ENCODE measurements at places on chromosomes 11 and 22.

- no peaks in the 10 kb centered on the region for H3K36me3 ChIP-seq
- DNase-seq, result peak; percentile 8
- H3K27me3 ChIP-seq, result peaks cover 15% of the 10 kb centered on the region
- no peaks in the 10 kb centered on the region for H3K4me1 ChIP-seq
- H3K27ac ChIP-seq, result no peak overlapping the region
These were observed 53.2 kb upstream of the SHANK2 start for GRCh38 chr11:71305451-71306125.

DNA sequence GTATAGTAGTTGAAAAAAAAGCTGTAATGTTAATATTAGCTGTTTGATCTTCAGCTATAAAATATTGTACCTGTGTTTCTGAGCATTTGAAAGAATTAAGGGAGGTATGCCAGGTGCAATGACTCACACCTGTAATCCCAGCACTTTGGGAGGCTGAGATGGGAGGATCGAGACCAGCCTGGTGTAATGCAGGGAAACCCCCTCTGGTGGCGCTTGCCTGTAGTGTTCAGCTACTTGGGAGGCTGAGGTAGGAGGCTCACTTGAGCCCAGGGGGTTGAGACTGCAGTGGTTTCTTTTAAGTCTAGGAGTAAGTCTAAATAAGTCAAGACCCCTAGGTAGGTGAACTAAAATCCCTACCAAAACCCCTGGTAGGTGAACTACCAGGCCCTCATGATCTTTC is 37.1 kb downstream of the TAF1D start:
- H3K4me1 ChIP-seq, result peaks cover 1% of the 10 kb centered on the region
- H3K27ac ChIP-seq, result no peak overlapping the region
- no peaks in the 10 kb centered on the region for H3K27me3 ChIP-seq
- H3K4me3 ChIP-seq, result no peak overlapping the region
- H3K36me3 ChIP-seq, result peaks cover 95% of the 10 kb centered on the region

DNA sequence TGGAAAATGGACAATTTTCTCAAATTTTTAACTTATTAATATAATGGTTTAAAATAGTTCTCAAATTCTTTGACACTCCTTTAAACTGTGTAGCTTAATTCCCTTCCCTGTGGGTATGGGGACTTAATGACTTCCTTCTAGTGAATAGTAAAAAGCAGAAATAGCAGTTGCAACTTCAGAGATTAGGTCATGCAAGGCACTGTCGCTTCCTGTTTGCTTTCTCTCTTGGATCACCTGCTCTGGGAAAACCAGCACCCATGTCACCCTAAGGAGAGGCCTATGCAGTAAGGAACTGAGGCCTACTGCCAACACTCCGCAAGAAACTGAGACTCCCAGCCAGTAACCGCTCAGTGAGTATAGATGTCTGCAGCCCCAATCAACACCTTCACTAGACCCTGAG is 5.5 kb upstream of the PANX3 start:
- H3K36me3 ChIP-seq, result no peaks in the 10 kb centered on the region
- no peak overlapping the region for H3K4me3 ChIP-seq
- no peak for DNase-seq
- no peak overlapping the region for H3K27ac ChIP-seq
- H3K4me1 ChIP-seq, result no peaks in the 10 kb centered on the region
- peaks cover 16% of the 10 kb centered on the region for H3K27me3 ChIP-seq

GRCh38 chr11:115409691-115410220 is 94.5 kb downstream of the CADM1 start:
- no peak overlapping the region for H3K27ac ChIP-seq
- no peaks in the 10 kb centered on the region for H3K36me3 ChIP-seq
- no peak overlapping the region for H3K4me3 ChIP-seq
- H3K27me3 ChIP-seq, result no peaks in the 10 kb centered on the region
- no peak for DNase-seq
- H3K4me1 ChIP-seq, result no peaks in the 10 kb centered on the region

- peaks cover 10% of the 10 kb centered on the region for H3K27me3 ChIP-seq
- no peak for DNase-seq
- H3K36me3 ChIP-seq, result no peaks in the 10 kb centered on the region
- no peaks in the 10 kb centered on the region for H3K4me1 ChIP-seq
- H3K4me3 ChIP-seq, result no peak overlapping the region
- H3K27ac ChIP-seq, result no peak overlapping the region
These were observed 244.3 kb upstream of the SORL1-AS1 start for GRCh38 chr11:121696931-121697670.

- DNase-seq, result no peak
- no peaks in the 10 kb centered on the region for H3K27me3 ChIP-seq
- peaks cover 42% of the 10 kb centered on the region for H3K4me1 ChIP-seq
- no peak overlapping the region for H3K4me3 ChIP-seq
These were observed 4.1 kb downstream of the C11orf21 start for GRCh38 chr11:2297623-2298030.

DNA sequence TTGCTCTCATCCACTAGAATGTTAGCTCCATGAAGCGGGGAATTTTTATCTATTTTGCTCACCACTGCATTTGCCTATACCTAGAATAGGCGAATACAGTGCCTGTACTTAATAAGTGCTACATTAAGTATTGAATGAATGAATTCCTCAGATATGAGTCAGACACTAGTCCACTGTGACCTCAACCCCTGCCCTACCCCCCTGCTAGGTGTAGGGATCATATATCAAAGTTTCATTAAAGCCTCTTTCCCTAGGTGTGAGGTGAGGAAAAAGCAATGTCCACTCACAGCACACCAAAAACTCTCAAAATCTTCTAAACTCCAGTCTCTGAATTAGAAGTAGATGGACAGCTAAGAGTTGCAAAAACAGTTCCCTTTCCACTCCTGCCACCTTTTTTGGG is 9.8 kb upstream of the PSMA1 start:
- H3K4me3 ChIP-seq, result no peak overlapping the region
- no peaks in the 10 kb centered on the region for H3K4me1 ChIP-seq
- H3K36me3 ChIP-seq, result no peaks in the 10 kb centered on the region
- H3K27me3 ChIP-seq, result no peaks in the 10 kb centered on the region

GRCh38 chr22:26995235-26995634 is 337.8 kb downstream of the MIAT start:
- H3K36me3 ChIP-seq, result no peaks in the 10 kb centered on the region
- no peaks in the 10 kb centered on the region for H3K27me3 ChIP-seq
- no peaks in the 10 kb centered on the region for H3K4me1 ChIP-seq
- H3K4me3 ChIP-seq, result no peak overlapping the region

- H3K27ac ChIP-seq, result no peak overlapping the region
- no peak for DNase-seq
- no peaks in the 10 kb centered on the region for H3K4me1 ChIP-seq
- no peaks in the 10 kb centered on the region for H3K27me3 ChIP-seq
These were observed 731.0 kb upstream of the CNTN5 start for GRCh38 chr11:98289617-98290263.

DNA sequence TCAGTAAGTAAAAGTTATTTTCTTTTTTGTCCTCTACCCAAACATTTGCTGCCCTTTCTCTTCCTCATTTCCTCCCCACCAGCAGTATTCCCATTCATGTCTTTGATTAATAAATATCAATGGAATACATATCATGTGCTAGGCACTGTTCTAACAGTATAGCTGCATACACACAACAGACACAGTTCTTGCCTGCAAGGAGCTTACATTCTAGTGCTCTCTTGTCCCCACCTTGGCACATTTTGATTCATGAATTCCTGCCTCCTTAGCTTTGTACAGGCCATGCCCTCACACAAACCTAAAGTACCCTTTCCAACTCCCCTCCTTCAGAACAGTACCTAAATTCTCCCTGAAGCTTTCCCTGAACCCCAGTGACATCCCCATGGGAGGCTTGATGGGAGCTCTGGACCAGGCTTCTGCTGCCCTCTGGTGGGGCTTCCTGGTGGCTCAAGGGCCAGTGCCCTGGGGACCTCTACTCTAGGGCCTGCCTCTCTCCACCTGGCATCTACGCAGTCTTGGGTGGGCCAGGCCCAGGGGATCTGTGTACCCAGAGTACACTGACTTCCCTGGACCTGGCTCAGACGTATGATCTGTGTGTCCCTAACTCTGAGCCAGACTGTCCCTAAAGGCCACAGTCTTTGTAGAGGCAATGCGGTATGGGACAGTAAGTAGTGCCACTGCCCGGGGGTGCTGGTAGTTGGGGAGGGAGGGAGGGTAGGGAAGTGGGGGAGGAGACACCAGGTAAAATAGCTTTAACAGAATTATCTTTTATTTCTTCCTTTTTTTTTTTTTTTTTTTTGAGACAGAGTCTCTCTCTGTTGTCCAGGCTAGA is 14.1 kb downstream of the RPS13 start:
- peak; percentile 76 for DNase-seq
- H3K4me1 ChIP-seq, result no peaks in the 10 kb centered on the region
- no peak overlapping the region for H3K27ac ChIP-seq
- no peaks in the 10 kb centered on the region for H3K27me3 ChIP-seq
- no peaks in the 10 kb centered on the region for H3K36me3 ChIP-seq

DNA sequence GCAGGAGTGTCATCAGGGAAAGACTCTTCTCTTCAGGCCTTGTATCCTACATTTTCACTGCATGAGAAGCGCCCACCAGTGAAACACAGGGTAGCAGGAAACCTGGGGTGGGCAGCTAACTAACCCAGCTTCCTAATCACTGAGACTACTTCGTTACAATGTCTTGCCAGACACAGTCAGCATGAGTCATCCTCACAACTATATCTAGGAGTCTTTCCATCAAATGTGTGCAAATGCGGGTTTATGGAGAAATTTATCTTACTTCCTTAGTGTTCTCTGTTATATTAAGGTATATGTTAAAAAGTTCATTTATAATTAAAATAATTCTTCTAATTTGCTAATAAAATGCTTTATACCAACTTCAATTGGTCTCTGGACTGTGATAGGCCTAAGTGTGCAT is 79.9 kb upstream of the RAB1B start:
- H3K4me1 ChIP-seq, result peaks cover 55% of the 10 kb centered on the region
- peak overlapping the region; percentile 50 for H3K27ac ChIP-seq

DNA sequence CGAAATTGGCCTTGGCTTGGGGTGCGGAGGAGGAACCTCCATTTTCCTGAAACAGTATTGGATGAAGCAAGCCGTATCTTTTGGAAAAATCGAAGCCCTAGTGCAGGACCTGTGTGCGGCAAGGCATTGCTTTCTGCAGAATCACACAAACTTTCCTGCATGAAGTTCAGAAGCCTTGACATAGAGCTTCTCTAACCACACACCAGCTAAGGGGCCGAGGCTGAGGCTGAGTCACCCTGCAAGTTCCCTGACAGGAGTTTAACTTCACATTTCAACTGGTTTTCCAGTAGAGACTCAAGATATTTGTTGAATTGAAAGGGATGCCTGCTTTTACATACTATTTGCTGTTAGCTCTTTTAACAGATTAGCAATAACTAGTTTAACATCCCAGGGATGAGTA is 67.8 kb downstream of the TCF20 start:
- peaks cover 62% of the 10 kb centered on the region for H3K4me1 ChIP-seq
- H3K36me3 ChIP-seq, result peaks cover 62% of the 10 kb centered on the region
- H3K27ac ChIP-seq, result peak overlapping the region; percentile 81

- no peak overlapping the region for H3K4me3 ChIP-seq
- DNase-seq, result peak; percentile 39
- H3K27me3 ChIP-seq, result no peaks in the 10 kb centered on the region
- H3K4me1 ChIP-seq, result peaks cover 31% of the 10 kb centered on the region
These were observed 33.1 kb upstream of the SMPD1 start for GRCh38 chr11:6357222-6357621.

DNA sequence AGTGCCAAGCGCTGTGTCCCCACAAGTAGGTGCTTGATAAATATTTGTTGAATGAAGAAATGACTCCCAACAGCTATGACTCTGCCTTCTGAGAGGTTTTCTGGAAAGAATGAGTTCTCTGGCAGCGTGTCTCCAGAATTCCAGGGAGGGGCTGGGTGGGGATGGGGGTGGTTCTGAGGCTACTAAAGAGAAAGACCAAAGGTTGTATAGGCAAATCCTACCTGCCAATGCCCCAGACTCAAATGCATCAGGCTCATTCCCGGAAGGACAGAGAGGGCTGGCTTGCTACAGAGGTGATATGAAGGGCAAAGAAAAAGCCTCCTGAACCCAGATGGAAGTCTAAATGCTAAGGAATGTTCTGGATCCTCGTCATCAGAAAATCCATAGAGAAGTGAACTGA is 1.9 kb downstream of the DUSP18 start:
- peaks cover 22% of the 10 kb centered on the region for H3K4me1 ChIP-seq
- H3K27me3 ChIP-seq, result peaks cover 4% of the 10 kb centered on the region
- H3K27ac ChIP-seq, result no peak overlapping the region
- no peak for DNase-seq
- H3K4me3 ChIP-seq, result peak overlapping the region; percentile 38

GRCh38 chr11:115471367-115471766 is 32.8 kb downstream of the CADM1 start:
- no peak overlapping the region for H3K27ac ChIP-seq
- no peaks in the 10 kb centered on the region for H3K4me1 ChIP-seq
- no peaks in the 10 kb centered on the region for H3K27me3 ChIP-seq
- DNase-seq, result no peak
- H3K4me3 ChIP-seq, result no peak overlapping the region
- H3K36me3 ChIP-seq, result no peaks in the 10 kb centered on the region

DNA sequence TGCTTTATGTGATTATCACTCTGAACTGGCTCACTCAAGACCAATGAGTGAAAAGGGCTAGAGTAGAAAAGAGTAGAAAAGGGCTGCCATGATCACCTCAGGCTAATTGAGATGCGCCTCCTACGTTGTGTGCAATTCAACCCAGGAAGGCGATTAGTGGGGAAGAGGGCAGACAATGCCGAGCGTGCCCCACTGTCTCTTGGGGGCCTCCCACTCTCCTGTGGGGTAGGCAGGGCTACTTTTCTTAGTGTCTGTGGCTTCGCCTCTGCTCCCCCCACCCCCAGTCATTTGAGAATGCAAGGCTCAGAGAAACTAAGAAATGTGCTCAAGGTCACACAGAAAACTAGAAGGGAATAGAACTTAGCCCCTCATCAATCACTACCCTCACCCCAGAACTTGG is 57.7 kb upstream of the RASD2 start:
- no peaks in the 10 kb centered on the region for H3K36me3 ChIP-seq
- peaks cover 3% of the 10 kb centered on the region for H3K4me1 ChIP-seq
- H3K27me3 ChIP-seq, result peaks cover 61% of the 10 kb centered on the region
- no peak for DNase-seq

DNA sequence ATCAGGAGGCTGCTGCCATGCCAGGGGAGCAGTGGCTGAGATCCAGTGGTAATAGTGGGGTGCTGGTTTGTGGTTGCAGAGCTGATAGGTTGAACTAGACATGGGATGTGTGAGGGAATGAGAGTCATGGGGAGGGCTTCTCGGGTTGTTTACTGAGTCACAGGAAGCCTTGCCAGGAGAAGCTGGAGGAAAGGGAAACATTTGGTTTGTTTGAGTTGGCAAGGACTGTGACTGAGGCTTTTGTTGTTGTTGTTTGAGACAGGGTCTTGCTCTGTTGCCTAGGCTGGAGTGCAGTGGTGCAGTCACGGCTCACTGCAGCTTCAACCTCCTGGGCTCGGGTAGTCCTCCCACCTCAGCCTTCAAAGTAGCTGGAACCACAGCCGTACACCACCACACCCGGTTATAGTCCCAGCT is 49.3 kb downstream of the CABIN1 start:
- H3K27ac ChIP-seq, result peak overlapping the region; percentile 35
- peaks cover 93% of the 10 kb centered on the region for H3K36me3 ChIP-seq
- no peaks in the 10 kb centered on the region for H3K27me3 ChIP-seq
- H3K4me1 ChIP-seq, result peaks cover 4% of the 10 kb centered on the region

- no peak for DNase-seq
- H3K36me3 ChIP-seq, result no peaks in the 10 kb centered on the region
- no peaks in the 10 kb centered on the region for H3K27me3 ChIP-seq
- H3K4me1 ChIP-seq, result peaks cover 3% of the 10 kb centered on the region
- H3K4me3 ChIP-seq, result no peak overlapping the region
These were observed 2.0 kb upstream of the SAA1 start for GRCh38 chr11:18264035-18264434.

Measured in activated T-cell treated with anti-CD3 and anti-CD28 coated beads, Interleukin-2, amount 50 U/mL, for 24 hours (primary cell).